ENCODE measurements at places on chromosomes 11 and 22.
A peak's percentile ranks its signal among the peaks of the same experiment; 100 is the strongest.

DNA sequence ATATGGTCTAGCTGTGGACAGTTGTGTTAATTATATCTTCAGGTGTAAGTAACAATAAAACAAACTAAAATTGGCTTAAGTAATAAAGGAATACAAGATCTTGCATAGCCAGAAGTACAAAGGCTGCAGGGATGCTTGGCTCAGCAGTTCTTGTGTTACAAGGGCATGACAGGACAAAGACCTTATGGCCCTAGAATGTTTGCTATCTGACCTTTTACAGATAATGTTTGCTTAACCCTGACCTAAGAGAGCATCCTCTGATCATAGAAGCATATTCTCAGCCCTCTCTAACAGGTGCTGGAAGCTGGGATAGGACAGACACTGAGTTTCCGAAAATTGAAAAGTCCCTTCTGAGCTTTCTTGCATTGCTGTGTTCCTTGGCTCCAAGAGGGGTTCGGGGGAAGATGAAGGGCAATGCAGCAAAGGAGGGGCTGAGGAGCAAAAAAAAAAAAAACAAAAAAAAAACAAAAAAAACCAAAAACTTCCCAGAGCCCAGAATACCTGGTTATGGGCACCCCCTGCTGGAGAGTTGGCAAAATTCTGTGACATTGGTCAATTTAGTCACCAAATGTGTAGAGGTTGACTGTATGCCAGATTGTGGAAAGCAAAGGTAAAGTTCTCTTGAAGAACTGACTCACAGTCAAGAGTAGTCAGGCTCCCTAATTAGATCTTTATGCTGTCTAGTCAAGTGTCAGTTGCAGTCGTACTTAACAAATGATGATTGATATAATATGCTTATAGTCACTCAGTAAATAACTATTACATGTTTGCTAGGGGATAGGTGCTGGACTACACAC lies 10.4 kb upstream of the HIKESHI start:
- DNase-seq = peak; percentile 53

- no peak for DNase-seq
These were observed 77.0 kb downstream of the RPL27A start for GRCh38 chr11:8759634-8760033.

DNA sequence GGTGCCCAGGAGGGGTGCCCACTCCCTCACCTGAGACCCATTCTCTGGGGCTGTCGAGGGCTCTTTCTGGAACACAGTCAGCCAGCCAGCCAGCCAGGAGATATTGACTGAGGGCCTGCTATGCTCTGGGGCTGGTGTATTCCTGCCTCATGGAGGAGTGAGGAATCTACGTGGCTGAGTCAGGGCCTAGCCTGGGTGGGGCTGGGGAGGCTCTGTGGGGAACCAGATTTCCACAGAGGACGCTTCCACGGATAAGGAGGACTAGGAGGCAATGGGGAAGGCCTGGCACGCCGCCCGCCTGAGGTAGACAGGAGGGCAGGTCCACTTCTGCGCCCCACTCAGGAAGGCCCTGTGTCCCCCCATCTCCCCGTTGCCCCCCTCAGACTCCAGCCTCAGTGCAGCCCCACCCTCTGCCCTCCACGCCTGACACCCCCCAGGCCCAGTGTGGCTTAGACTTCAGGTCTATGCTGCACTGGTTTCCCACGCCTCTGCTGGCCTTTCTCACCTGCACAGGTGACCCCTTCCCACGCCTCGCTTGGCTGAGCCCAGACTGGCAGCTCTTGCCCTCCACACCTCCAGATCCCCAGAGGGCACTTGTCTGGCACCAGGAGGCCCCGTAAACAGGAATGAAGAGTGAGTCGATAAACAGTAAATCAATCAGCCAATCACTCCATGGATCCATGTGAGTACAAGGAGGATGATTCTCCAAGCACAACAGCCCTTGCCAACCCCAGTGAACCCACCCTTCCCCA lies 37.5 kb downstream of the MACROD1 start:
- no peak for DNase-seq

DNA sequence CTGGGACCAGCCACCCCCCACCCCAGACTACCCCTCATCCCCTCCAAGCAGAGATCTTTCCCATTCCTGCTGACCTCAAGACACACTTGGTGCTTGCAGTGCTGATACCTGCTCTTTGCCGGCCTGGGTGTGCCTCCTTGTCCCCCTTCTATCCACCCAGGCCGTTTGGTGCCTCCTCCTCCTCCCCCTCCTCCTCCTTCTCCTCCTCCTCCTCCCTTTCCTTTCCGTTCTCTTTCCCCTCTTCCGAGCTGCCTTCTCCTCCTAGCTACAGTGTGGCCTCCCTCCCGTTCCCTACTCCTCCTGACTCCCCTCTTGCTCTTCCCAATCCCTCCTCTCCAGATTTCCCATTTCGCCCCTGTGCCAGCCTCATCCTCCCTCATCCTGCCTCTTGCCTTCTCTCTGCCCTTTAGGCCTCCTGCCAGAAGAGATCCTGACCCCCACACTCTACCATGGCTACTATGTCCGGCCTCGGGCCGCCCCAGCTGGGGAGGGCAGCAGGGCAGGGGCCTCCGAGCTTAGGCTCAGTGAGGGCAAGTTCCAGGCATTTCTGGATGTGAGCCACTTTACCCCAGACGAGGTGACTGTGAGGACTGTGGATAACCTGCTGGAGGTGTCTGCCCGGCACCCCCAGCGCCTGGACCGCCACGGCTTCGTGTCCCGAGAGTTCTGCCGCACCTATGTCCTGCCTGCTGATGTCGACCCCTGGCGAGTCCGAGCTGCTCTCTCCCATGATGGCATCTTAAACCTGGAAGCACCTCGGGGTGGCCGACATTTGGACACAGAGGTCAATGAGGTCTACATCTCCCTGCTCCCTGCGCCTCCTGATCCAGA lies 712 bp downstream of the HSPB2 start:
- no peak for DNase-seq

- DNase-seq = no peak
These were observed 236.7 kb downstream of the TTC28 start for GRCh38 chr22:28442711-28443525.

DNA sequence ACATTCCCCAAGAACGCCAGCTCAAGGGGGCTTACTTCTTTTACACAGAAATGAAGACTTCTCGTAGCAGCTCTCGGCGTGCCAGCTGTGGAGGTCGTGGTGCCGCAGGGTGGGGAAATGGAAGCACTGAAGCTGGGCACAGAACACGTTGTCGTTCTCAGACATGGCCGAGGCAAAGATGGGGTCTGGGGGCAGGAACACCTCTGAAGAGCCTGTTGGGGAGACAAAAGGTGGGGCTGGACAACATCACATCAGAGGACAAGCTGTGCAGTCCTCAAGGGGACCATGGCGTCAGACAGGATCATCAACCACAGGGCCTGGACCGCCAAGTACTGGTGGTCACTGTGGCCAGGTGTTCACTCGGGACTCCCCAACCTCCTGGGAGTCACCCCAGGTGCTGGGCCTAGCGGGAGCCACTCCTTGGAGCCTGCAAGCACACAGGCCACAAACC lies 65.2 kb downstream of the DGCR2 start:
- DNase-seq = no peak

- DNase-seq = no peak
These were observed 52.0 kb upstream of the SPATA19 start for GRCh38 chr11:133897331-133897650.

GRCh38 chr11:129373489-129373953 lies 2.1 kb upstream of the BARX2 start:
- DNase-seq = no peak

- no peak for DNase-seq
These were observed 59.0 kb upstream of the SHANK2 start for GRCh38 chr11:71311176-71311925.

- DNase-seq = no peak
These were observed 38.6 kb upstream of the SC5D start for GRCh38 chr11:121253951-121254350.

DNA sequence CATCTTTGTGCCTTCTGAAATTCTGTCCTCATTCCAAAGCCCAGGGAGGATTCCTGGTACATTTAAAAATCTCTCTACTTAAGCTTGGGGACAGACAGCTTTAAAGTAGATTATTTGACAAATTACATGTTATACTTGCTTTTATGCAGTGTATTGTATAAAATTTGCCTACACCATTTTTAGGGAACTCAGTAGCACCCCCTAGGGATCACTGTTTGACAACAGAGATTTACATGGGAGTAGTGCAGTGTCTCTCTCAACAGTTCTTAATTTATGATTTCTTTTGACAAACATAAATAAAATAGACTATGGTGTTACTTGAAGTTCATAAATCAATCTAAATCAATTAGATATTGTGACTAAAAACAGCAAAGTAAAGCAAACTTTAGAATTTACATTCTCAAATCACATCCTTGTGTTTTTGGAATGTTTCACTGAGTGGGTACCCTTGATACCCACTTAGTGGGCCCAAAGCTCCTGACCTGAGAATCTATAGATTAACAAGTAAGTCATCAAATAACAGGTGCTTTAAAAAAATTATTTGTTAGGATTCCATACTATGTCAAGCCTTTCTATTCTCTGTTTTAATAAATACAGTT lies 428.8 kb downstream of the DYNC2H1 start:
- DNase-seq = no peak

GRCh38 chr11:122714004-122714403 lies 58.5 kb downstream of the UBASH3B start:
- peak; percentile 46 for DNase-seq

GRCh38 chr11:123559523-123559955 lies 94.9 kb downstream of the SCN3B start:
- no peak for DNase-seq

- DNase-seq = no peak
These were observed 112.4 kb downstream of the PDE2A start for GRCh38 chr11:72561856-72562255.

DNA sequence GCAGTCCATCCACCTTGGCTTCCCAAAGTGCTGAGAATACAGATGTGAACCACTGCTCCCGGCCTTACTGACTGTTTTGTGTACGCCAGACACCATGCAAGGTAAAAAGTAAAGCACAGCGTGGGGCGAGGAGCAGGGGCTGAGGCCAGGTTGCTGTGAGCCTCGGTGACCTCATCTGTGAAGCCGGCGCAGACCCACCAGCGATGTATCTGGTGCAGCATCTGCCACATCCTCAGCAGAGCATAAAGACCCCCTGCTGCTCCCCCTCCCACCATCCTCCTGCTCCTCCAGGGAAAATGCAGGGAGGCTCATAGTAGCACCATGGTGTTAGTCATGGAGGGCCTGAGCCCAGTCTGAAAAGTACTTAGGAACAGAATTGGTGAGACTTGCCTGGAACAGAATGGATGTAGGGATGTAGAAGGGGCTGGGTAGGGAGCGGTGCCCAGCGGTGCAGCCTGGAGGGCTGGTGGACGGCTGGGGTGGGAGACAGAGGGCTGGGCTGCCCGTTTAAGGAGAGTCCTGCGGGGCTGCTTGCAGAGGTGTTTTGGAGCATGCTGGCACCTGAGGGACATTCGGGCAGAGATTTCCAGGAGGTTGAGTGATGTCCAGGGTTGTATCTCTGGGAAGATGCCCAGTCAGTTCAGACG lies 462.4 kb downstream of the BRD1 start:
- DNase-seq = no peak

DNA sequence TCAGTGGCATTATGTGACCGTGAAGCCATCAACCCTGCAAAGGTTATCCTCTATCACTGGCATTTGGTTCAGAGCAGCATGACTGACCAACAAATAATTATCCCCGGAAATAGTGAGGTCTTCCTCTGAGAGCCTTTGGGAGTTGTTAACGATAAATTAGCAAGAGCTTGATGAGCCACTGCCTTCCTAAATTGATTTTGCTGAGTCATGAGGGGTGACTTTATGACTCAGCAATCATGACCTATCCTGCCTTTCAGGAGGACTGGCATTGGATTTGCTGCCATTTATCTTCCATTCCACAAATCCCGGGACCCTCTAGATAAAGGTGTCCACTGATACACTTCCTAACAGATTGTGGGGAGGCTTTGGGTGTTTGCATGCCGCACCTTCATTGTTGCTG lies 80.8 kb upstream of the MTNR1B start:
- DNase-seq = no peak

DNA sequence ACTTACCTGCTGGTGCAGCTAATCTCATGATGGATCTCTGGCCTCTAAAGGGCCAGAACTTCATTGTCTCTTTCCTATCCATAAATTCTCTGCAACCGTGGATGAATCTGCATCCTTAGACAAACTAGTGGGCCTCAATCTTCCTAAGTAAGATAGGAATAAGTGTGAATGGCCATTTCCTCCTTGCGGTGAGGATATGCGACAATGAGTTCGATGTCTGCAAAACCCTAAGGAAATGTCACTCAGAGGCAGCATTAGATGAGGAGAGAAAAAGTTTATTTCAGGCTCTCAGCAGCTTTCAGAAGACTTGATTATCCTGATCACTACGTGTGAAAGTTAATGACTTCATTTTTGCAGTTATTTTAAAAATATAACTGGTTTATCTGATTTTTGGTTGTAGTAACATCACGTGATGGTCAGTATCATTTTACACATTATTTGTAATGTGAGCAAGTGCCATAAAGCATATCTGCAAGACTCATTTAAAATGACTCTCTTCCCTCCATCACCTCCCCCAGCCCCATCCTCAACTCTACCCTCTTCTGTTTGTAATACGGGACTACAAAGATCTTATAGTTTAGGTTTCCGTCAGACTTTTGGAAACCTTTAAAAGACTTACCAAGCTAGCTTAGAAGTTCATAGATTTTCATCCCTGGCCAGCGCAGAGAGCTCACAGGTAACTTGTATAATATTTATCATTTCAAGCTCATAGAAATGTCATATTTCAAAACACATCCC lies 10.2 kb downstream of the GRAP2 start:
- no peak for DNase-seq

DNA sequence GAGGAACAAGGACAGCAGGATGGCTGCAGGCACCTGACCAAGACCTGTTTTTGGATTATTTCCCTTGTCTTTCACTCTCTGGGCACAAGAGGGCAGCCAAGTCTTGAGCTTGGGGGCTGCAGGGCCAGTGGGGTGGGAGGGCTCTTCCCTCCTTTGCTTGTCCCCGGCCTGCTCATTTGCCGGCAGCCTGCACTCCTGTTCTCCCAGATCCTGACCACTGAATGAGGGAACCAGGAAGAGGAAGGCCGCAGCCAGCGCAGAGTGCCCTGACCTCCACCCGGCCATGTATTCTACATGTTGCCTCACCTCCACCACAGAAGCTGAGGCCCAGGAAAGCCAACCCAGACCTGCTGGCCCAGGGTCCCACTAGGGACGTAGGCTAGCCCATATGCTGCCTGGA lies 15.5 kb upstream of the NNMT start:
- DNase-seq = no peak

DNA sequence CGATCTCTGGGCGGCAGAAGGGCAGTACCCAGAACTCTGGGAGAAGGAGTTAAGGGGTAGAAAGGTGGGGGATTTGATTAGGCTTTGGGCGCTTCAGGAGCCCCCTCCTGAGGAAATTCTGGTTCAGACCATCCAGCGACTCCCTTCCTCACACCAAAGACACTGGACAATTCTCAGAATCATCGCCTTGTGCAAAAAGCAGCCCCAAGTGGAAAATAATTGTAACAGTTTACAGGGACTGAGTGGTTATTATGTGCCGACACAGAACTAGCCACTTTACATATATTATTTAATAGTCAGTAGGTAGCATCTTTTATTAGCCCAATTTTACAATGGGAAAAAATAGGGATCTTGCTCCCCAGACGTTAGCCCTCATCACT lies 662 bp upstream of the TRIM3 start:
- DNase-seq = no peak

All from CD4-positive, alpha-beta T cell treated with Interleukin-1 beta for 1 hour (primary cell).